Esophagus squamous epithelium (tissue), 5 donors: ENCODE measurements at places on chromosomes 7 and 10. TPM values are rescaled to one million over a fixed set of nuclear protein-coding genes. Genes with fewer than 3 reads are reported as not detected.

FAM25C gene
- total RNA-seq = not detected

SPDYE9 gene
- total RNA-seq = not detected

KCNH2 gene
- total RNA-seq = 0.91 TPM

OR2A12 gene
- total RNA-seq = not detected

ADARB2 gene
- total RNA-seq = 0.21 TPM

- no peaks in the 10 kb centered on the region for H3K4me1 ChIP-seq
- no peaks in the 10 kb centered on the region for H3K36me3 ChIP-seq
- no peak overlapping the region for H3K27ac ChIP-seq
Observed at GRCh38 chr7:118148930-118149329, 35.0 kb upstream of the LSM8 start.

- no peaks in the 10 kb centered on the region for H3K36me3 ChIP-seq
- H3K27me3 ChIP-seq = no peaks in the 10 kb centered on the region
Observed at GRCh38 chr10:108095932-108096925, 931.7 kb upstream of the SORCS1 start.

- no peaks in the 10 kb centered on the region for H3K27me3 ChIP-seq
- H3K4me1 ChIP-seq = no peaks in the 10 kb centered on the region
- no peak overlapping the region for H3K4me3 ChIP-seq
- H3K36me3 ChIP-seq = no peaks in the 10 kb centered on the region
- DNase-seq = no peak
Observed at GRCh38 chr10:129365767-129366402, 101.2 kb upstream of the MGMT start.

DNA sequence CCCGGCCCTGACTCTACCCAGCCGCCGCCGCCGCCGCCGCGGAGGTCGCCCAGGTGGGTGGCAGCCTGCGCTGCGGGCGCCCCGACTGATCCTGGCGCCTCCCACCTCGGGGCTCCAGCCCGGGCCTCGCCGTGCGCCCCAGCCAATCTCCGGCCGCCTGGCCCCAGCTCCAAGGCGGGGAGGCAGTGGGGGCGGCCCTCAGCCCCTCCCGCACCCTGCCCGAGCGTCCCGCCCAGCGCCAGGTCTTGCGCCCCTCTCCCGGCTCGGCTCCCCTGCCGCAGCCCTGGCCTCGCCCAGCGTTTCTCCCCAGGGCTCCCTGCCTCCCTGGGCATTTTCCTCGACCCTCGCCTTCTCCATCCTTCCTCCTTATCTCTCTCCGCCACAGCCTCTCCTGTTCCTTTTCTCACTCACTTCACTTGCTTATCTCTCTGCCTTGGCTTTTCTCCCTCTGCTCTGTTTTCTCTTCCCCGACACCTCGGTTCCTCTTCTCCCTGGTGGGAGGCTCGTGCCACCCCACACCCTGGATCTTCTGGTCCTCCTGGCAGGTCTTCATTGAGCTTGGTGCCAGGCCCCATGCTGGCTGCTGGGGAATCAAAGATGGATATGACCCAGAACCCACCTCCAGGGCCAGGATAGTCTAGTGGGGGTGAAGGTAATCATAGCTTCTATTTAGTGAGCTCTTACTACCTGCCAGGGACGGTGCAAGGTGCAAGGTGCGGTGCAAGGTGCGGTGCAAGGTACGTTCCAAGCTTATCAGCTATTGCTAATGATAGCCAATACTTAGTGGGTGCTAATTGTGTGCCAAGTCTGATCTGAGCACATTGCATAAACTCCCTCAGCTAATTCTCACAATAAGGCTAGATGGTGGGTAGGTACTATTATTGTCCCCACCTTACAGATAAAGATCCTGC is at the start of gene SFRP5:
Gene SFRP5 (minus strand): TSS at position 87 of the 911 bp plus-strand sequence. CDS start 166 bp downstream, outside the sequence.
- no peak for DNase-seq
- peaks cover 11% of the 10 kb centered on the region for H3K27me3 ChIP-seq
- peak within 1 kb of the TSS; percentile 33 for H3K4me3 ChIP-seq
- H3K4me1 ChIP-seq = no peaks in the 10 kb centered on the region

- H3K27me3 ChIP-seq = no peaks in the 10 kb centered on the region
- no peaks in the 10 kb centered on the region for H3K36me3 ChIP-seq
- H3K4me3 ChIP-seq = no peak overlapping the region
- no peak overlapping the region for H3K27ac ChIP-seq
- no peaks in the 10 kb centered on the region for H3K4me1 ChIP-seq
Observed at GRCh38 chr7:138890499-138891445, 90.4 kb downstream of the KIAA1549 start.

DNA sequence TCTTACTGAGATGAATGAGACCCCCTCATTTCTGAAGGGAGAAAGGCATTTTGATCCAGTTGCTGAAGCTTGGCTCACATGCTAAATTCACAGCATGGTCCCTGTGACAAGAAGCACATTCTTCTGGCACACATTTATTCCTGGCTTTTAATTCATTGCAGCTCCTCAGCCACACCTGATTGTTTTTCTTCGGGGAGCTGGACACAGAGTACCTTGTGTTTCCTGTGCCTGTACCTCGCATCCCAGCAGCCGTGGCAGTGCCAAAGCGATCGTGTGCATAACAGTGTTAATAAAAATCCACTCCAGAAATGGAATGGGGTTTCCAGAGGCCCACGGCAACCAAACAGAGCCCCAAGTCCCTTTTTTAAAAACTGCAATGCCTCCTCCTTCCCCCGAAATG is 615.3 kb upstream of the MGMT start:
- no peak for DNase-seq
- H3K27ac ChIP-seq = peak overlapping the region; percentile 60
- H3K36me3 ChIP-seq = no peaks in the 10 kb centered on the region
- no peak overlapping the region for H3K4me3 ChIP-seq

- no peak for DNase-seq
- no peaks in the 10 kb centered on the region for H3K36me3 ChIP-seq
- H3K4me3 ChIP-seq = no peak overlapping the region
- no peak overlapping the region for H3K27ac ChIP-seq
Observed at GRCh38 chr7:121529003-121529402, 132.9 kb upstream of the FAM3C start.

DNA sequence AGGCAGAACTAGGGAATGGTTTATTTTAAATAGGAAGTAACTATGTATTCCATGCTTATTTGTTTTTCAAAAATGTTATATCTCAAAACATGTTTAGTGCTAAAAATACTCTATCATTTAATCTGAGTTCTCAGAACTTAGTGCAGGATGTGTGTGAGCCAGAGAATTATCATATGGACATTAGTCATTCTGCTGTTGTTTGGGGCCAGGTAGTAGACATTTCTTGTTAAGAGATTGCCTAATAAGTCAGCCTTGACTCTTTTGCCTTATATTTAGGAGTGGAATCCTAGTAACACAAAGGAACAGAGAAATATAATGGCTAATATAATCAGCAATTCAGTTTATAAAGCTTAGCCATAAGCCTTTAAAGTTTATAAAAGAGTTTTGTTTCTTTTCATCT is 149.8 kb downstream of the CCSER2 start:
- H3K27ac ChIP-seq = no peak overlapping the region
- no peak for DNase-seq
- H3K36me3 ChIP-seq = no peaks in the 10 kb centered on the region
- no peaks in the 10 kb centered on the region for H3K27me3 ChIP-seq
- no peak overlapping the region for H3K4me3 ChIP-seq

DNA sequence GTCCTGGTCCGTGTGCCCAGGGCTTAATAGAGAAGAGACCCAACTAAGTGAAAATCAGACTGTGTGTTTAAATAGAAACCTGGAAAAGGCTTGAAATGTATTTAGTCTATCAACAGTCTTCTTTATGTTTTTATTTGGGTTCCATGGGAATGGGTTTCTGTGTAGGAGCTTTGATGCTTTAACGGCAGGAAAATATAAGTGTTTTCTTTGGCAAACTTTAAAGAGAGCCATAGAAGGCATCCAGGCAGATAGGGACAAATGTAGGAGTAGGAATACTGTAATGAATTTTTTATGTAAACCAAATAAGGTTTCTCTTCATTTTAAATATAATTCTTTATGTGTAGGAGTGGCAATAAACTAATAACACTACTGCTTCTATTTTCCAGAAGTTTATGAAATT is 989.0 kb downstream of the GATA3 start:
- no peak overlapping the region for H3K27ac ChIP-seq
- no peaks in the 10 kb centered on the region for H3K36me3 ChIP-seq
